ENCODE measurements at places on chromosomes 4 and X.

- H3K4me3 ChIP-seq = peak overlapping the region; percentile 72
- H3K4me1 ChIP-seq = peaks cover 47% of the 10 kb centered on the region
- no peaks in the 10 kb centered on the region for H3K36me3 ChIP-seq
Observed at GRCh38 chr4:30718021-30718542, 2.1 kb upstream of the PCDH7 start.

- H3K27me3 ChIP-seq = no peaks in the 10 kb centered on the region
- no peak overlapping the region for H3K4me3 ChIP-seq
- H3K36me3 ChIP-seq = no peaks in the 10 kb centered on the region
Observed at GRCh38 chrX:42070866-42071265, 147.5 kb upstream of the CASK start.

DNA sequence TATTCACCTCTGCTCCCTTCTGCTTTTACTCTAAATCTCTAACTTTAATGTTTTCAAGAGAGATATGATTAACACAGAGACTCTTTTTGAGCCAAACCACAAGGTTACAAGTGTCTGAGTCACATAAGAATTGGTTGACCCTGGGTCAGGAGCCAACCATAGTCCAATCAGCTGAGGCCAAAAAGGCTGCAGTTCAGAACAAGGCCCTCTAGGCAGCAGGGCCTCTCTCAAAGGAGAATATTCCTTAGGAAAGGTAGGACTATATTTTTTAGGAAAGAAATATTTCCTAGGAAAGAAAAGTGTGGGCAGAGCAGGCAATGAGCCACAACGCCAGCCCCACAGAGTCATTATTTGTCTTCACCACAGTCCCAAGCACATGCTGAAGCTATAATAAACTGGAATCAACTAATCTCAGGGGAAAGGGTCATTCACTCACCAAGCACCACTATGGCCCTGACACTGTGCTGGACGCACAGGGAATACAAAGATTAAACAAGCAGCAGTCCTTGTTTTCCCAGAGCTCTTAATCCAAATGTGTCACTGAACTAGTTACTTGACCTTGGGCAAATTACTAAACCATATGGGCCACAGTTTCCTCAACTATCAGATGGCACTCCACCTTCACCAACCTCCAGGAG is 2.2 kb downstream of the ATP8A1 start:
- no peaks in the 10 kb centered on the region for H3K36me3 ChIP-seq
- H3K27me3 ChIP-seq = no peaks in the 10 kb centered on the region
- no peak overlapping the region for H3K4me3 ChIP-seq
- peak overlapping the region; percentile 5 for H3K27ac ChIP-seq

- no peaks in the 10 kb centered on the region for H3K27me3 ChIP-seq
- no peaks in the 10 kb centered on the region for H3K36me3 ChIP-seq
- no peak overlapping the region for H3K4me3 ChIP-seq
- no peak for DNase-seq
- no peak overlapping the region for H3K27ac ChIP-seq
Observed at GRCh38 chr4:169438057-169438480, 167.3 kb upstream of the SH3RF1 start.

- H3K4me3 ChIP-seq = no peak overlapping the region
- no peaks in the 10 kb centered on the region for H3K27me3 ChIP-seq
- no peaks in the 10 kb centered on the region for H3K4me1 ChIP-seq
- H3K27ac ChIP-seq = no peak overlapping the region
- H3K36me3 ChIP-seq = peaks cover 19% of the 10 kb centered on the region
- no peak for DNase-seq
Observed at GRCh38 chr4:51859476-51860031, 16.6 kb downstream of the DCUN1D4 start.

DNA sequence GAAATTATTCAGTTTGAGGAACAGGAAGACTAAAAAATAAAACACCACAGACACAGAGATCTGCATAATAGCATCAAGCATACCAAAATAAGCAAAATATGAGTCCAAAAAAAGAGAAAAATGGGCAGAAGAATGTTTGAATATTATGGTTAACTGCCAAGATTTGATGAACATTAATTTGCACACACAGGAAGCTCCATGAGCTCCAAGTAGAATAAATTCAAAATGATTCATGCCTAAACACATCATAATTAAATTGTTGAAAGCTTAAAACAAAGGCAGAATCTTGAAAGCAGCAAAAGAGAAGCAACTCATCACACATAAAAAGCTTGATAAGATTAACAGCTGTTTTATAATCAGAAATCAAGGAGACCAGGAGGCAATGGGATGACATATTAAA is 156.6 kb upstream of the ARSJ start:
- no peak overlapping the region for H3K4me3 ChIP-seq
- no peak overlapping the region for H3K27ac ChIP-seq
- no peaks in the 10 kb centered on the region for H3K36me3 ChIP-seq
- no peak for DNase-seq

- no peak overlapping the region for H3K4me3 ChIP-seq
- H3K27ac ChIP-seq = no peak overlapping the region
- no peak for DNase-seq
- no peaks in the 10 kb centered on the region for H3K27me3 ChIP-seq
- no peaks in the 10 kb centered on the region for H3K36me3 ChIP-seq
- H3K4me1 ChIP-seq = no peaks in the 10 kb centered on the region
Observed at GRCh38 chrX:27555514-27555913, 34.6 kb upstream of the DCAF8L2 start.

DNA sequence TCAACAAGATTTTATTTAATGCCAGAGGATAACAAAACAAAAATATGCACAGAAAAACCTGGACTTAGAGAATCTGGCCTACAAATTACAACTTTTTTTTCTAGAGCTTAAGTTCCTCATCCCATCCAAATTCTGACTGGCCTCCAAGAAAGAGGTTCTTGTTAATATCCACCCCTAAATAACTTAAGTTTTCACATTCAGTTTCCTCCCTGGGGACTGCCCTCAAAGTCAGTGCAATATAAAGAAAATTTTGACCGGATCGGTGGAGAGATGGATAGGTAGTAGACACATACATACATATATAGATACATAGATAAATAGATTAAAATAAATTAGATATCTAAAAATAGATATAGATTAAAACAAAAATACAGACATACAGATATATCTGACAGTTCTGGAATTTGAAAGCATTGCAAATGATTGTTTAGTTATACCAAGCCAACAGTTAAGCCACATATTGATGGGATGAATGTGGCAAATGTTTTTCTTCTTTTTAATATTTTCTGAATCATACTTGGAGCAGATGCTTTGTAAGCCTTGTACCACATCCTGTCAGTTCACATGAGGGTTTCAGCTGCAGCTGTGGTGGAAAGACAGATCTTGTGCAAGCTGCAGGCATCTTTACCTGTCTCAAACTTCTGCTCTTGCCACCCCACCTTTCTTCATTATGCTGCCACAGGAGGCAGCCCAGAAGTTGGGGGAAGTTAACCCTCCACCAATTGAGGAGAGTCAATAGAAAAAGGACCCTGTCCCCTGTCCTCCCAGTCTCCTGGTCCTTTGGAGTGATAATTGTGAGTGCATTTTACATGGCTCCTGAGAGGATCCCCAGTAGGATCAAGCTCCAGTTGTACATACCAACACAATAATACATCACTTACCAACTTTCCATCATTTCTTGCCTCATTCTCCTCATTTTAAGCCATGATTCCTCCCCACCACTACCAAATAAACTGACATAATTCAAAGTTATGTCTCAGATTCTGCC is 58.5 kb upstream of the PRDM8 start:
- no peaks in the 10 kb centered on the region for H3K36me3 ChIP-seq
- peak; percentile 66 for DNase-seq
- no peak overlapping the region for H3K4me3 ChIP-seq
- peaks cover 11% of the 10 kb centered on the region for H3K4me1 ChIP-seq
- H3K27me3 ChIP-seq = no peaks in the 10 kb centered on the region

GRCh38 chr4:94525993-94526728 is 74.4 kb downstream of the PDLIM5 start:
- no peak for DNase-seq
- no peaks in the 10 kb centered on the region for H3K36me3 ChIP-seq
- no peaks in the 10 kb centered on the region for H3K27me3 ChIP-seq
- H3K4me3 ChIP-seq = no peak overlapping the region
- no peaks in the 10 kb centered on the region for H3K4me1 ChIP-seq

DNA sequence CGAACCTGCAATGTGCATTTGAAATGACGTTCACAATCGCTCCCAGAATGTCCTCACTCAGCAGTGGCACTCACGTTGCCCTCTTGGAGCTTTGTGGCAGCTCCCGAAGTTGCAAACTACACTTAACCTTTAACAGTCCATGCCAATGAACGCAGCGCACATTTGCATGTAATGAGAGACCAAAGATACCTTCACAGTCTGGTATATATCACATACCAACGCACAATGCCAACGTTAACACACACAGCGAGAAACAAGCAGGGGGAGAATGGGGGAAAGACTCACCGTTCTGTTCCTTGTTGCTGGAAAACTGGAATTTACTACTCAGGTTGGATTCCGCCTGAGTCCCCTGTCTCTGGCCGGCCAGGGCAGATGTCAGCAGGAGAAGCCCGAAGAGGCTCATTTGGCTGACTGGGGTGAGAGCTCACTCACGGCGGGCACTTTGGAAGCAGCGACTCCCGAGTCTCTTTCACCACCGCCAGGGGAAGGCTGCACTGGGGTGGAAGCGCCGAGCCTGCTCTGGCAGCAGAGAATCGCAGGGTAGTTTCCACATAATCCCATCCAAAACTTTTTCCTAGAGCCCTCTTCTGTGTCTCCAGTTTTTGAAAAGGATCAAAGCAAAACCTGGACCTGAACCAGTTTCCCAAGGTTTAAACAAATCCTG is 966 bp downstream of the PDGFC start:
- DNase-seq = no peak
- no peak overlapping the region for H3K4me3 ChIP-seq
- peaks cover 3% of the 10 kb centered on the region for H3K4me1 ChIP-seq

DNA sequence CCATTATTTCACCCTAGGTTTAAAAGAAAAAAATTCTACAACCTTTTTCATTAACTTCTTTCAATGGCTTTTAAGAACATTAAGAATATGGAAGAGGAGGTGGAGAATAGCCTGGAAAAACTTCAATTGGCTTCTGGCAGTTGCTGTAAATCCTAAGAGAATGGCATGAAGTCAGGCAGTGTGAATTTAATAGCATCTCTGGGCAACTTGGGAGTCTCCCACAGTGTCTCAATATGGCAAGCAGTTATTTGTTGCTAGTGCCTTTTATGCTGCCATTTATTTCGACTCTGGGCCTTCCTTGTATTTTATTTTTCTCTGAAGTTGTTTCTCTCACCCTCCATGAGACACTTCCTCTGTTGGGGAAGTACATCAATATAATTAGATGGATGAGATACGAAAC is 322.1 kb downstream of the CBLL2 start:
- no peak overlapping the region for H3K4me3 ChIP-seq
- no peak overlapping the region for H3K27ac ChIP-seq
- DNase-seq = no peak
- H3K36me3 ChIP-seq = no peaks in the 10 kb centered on the region
- H3K27me3 ChIP-seq = no peaks in the 10 kb centered on the region

DNA sequence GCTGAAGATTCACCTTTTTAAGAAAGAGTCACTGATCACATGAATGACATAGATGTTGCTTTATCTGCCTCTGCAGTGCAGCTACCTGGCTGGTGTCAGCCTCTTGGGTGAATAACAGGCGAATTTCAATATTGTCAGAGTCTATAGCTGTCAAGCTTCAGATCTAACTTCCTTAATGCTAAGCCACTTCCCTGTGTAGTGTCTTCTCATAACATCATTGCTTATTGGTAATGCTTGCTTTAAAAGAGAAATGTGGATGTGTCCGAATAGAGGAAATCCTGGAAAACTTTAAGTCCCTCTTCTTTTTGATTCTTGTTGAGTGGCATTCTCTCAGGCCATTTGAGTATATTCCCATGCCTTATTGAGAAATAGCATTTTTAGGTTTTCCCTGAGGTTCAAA is 7.3 kb upstream of the IGFBP7 start:
- H3K27me3 ChIP-seq = no peaks in the 10 kb centered on the region
- no peaks in the 10 kb centered on the region for H3K4me1 ChIP-seq
- DNase-seq = no peak
- H3K4me3 ChIP-seq = no peak overlapping the region
- H3K36me3 ChIP-seq = no peaks in the 10 kb centered on the region

GRCh38 chr4:19301527-19301926 is 950.2 kb upstream of the SLIT2 start:
- DNase-seq = no peak
- no peaks in the 10 kb centered on the region for H3K4me1 ChIP-seq
- H3K27ac ChIP-seq = no peak overlapping the region
- no peak overlapping the region for H3K4me3 ChIP-seq
- no peaks in the 10 kb centered on the region for H3K36me3 ChIP-seq

- H3K36me3 ChIP-seq = no peaks in the 10 kb centered on the region
- no peak overlapping the region for H3K27ac ChIP-seq
- no peaks in the 10 kb centered on the region for H3K4me1 ChIP-seq
- DNase-seq = no peak
- H3K4me3 ChIP-seq = no peak overlapping the region
Observed at GRCh38 chr4:129950217-129950616, 854.3 kb downstream of the C4orf33 start.

GRCh38 chr4:10326075-10326474 is 131.2 kb downstream of the ZNF518B start:
- DNase-seq = no peak
- no peaks in the 10 kb centered on the region for H3K36me3 ChIP-seq
- no peak overlapping the region for H3K27ac ChIP-seq
- no peak overlapping the region for H3K4me3 ChIP-seq

- H3K4me3 ChIP-seq = no peak overlapping the region
- no peak overlapping the region for H3K27ac ChIP-seq
- H3K4me1 ChIP-seq = no peaks in the 10 kb centered on the region
- H3K36me3 ChIP-seq = no peaks in the 10 kb centered on the region
Observed at GRCh38 chr4:107391630-107392028, 328.4 kb downstream of the PAPSS1 start.

DNA sequence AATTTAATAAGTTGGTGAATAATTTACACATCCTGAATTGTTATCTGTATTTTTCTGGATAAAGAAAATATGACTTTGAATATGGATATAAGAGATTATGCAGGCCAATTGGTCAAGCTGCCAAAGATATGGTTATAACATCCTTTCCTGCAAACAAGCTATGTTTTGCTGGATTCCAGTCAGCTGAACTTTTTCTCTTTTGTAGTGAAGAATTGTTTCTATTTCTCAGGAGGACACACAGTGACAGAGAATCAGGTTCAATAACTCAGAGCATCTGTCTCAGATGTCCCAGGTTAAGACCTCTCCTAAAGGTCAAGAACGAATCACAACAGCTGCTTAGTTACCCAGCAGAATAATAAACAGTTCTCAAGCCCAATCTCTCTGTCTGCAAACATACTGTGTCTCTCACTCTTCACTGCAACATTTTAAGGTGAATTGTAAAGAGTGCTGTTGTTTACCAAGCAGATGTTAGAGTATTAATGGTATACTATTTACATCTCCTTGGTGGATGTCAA is 189.5 kb upstream of the ANKRD50 start:
- no peak overlapping the region for H3K4me3 ChIP-seq
- H3K36me3 ChIP-seq = no peaks in the 10 kb centered on the region
- H3K27me3 ChIP-seq = no peaks in the 10 kb centered on the region
- no peak overlapping the region for H3K27ac ChIP-seq

- H3K4me1 ChIP-seq = no peaks in the 10 kb centered on the region
- no peaks in the 10 kb centered on the region for H3K27me3 ChIP-seq
- H3K36me3 ChIP-seq = no peaks in the 10 kb centered on the region
- H3K27ac ChIP-seq = no peak overlapping the region
- H3K4me3 ChIP-seq = no peak overlapping the region
Observed at GRCh38 chr4:183821076-183821853, 83.8 kb upstream of the STOX2 start.

- H3K4me3 ChIP-seq = no peak overlapping the region
- no peaks in the 10 kb centered on the region for H3K4me1 ChIP-seq
- no peak for DNase-seq
- no peak overlapping the region for H3K27ac ChIP-seq
Observed at GRCh38 chr4:123589301-123589700, 192.7 kb downstream of the SPRY1 start.
